Breast epithelium (tissue), 4 donors: ENCODE measurements at places on chromosomes 13 and 19.
A peak's percentile ranks its signal among the peaks of the same experiment; 100 is the strongest.

DNA sequence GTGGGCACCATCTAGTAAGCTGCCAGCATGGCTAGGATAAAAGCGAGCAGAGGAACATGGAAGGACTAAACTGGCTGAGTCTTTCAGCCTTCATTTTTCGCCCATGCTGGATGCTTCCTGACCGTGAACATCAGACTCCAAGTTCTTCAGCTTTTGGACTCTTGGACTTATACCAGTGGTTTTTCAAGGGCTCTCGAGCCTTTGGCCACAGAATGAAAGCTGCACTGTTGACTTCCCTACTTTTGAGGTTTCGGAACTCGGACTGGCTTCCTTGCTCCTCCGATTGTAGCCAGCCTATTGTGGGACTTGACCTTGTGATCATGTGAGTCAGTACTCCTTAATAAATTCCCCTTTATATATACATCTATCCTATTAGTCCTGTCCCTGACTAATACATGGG lies 785.1 kb upstream of the SLITRK6 start:
- DNase-seq, result no peak

- no peak for DNase-seq
These were observed 6.9 kb downstream of the SYDE1 start for GRCh38 chr19:15114153-15114540.

GRCh38 chr13:112446347-112446861 lies 70.2 kb downstream of the SPACA7 start:
- no peak for DNase-seq

DNA sequence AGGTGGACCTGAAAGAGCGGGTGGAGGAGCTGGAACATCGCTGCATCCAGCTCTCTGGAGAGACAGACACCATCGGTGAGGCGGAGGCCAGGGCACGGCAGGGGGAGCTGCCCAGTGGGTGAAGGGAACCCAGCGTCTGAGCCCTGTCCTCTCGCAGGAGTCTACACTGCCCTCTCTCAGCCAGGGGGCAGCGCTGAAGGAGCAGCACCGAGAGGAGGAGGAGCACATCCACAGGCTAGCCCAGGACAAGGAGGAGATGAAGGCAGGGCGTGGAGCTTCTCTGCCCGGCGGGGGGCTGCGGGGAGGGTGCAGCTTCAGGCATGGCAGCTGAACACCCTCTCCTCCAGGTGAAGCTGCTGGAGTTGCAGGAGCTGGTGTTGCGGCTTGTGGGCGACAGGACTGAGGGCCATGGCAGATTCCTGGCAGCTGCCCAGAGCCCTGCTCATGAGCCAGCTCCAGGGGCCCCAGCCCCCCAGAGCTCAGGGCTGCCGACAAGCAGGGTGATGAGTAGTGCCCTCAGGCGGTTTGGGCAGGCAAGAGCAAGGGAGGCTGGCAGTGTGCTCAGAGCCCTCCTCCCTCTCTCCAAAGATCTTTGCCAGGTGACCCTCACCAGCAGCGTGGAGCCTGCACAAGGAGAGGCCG lies 31.4 kb upstream of the ZNF492 start:
- DNase-seq, result no peak

- no peak for DNase-seq
These were observed 1034.8 kb downstream of the PCDH17 start for GRCh38 chr13:58666331-58666730.

DNA sequence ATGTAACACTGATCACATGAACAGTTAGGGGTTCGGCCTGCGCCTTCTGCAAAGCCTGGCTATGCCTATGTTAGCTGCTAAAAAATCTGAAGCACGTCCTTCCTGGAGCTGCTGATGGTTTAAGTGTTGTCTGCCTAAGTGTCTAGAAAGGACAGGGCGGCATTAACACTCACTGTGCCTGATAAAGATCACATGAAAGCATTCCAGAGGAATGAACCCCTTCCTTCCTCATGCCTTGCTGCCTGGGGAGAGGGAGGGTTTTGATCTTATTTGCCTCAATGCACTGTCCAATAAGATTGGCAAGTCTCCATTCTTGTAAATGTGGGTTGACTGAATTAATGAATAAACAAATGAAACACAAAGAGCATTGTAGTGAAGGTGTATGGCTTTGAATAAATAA lies 5.2 kb downstream of the DOCK9 start:
- DNase-seq, result no peak

DNA sequence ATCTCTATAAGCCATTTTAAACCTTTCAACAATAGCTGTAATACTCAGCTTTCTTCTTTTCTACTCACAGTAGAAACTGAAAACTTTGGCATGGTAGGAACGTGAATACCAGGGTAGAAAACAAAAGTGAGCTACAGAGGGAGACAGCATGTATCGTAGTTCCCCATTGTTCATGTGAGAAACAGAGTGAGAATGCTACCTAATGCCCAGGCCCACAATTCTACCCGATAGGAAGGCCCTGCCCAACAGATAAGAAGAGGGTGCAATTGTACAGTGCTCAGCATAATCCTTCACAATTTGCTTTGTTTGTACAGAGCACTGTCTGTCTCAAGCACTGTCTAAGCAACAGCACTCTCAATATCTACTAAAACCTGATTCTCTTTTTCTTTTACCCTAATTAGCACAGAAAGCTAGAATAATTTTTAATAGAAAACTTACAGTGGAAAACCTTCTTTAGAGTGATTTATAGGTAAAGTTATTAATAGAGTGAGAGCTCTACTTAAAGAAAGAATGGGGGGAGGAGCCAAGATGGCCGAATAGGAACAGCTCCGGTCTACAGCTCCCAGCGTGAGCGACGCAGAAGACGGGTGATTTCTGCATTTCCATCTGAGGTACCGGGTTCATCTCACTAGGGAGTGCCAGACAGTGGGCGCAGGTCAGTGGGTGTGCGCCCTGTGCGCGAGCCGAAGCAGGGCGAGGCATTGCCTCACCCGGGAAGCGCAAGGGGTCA lies 322.3 kb downstream of the EFNB2 start:
- no peak for DNase-seq

DNA sequence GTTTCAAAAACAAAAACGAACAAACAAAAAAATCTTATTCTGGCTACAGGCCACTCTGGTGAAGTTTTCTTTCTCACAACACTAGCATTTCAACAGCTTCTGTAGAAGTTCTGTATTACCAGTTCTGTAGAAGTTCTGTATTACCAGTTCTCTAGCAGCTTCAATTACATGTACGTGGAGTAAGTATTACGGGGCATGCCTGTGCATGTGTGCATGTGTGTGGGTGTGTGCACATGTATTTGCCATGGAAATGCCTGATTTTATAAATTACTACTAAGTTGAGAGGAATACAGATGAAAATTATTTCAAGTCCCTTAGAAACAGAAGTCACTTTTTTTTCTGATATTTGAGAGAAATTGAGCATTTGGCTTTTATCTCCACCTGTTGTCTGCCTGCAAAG lies 414.2 kb downstream of the FOXO1 start:
- no peak for DNase-seq

GRCh38 chr19:42301646-42302203 lies at the start of gene PRR19:
Gene PRR19, plus strand, starts transcription at chr19:42302132. Its CDS starts 7,453 bp downstream, at chr19:42309585.
- DNase-seq, result no peak

GRCh38 chr19:53432088-53432661 lies 391 bp downstream of the ZNF761 start:
- DNase-seq, result no peak

GRCh38 chr19:10043286-10043927 lies 30.1 kb downstream of the RDH8 start:
- DNase-seq, result no peak

- DNase-seq, result no peak
These were observed 1.7 kb downstream of the B3GNT8 start for GRCh38 chr19:41425174-41426115.

DNA sequence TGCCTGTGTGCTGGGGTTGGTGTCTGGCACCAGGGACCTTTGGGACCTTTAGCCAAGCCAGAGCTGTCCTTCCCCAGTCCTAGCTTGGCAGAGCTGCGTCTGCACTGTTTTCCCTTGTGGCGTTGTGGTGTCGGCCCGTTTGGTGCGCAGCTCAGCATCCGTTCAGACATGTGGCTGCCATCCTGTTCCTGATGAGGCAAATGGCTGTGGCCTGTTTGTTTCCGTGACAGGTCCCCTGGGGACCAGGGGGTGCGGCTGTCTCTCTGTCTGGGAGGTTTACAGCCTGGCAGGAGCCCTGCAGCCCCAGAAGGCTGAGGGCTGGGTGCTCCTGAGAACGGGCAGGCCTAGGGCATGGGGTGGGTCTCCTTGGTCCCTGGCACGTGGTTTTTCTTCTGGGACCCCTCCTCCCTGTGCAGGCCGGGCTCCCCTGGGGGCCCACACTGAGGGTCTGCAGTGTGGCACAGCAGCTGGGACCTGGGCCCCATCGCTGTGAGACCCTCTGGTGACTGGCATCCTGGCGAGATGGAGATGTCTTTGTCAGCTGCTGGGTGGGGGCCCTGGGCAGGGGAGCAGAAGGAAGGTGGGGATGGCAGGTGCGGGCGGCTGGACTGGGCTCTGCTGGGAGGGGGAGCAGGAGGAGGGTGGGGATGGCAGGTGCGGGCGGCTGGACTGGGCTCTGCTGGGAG lies 4.0 kb downstream of the SPPL2B start:
- DNase-seq, result no peak

GRCh38 chr19:18975869-18976268 lies 34.9 kb upstream of the HOMER3 start:
- DNase-seq, result no peak

DNA sequence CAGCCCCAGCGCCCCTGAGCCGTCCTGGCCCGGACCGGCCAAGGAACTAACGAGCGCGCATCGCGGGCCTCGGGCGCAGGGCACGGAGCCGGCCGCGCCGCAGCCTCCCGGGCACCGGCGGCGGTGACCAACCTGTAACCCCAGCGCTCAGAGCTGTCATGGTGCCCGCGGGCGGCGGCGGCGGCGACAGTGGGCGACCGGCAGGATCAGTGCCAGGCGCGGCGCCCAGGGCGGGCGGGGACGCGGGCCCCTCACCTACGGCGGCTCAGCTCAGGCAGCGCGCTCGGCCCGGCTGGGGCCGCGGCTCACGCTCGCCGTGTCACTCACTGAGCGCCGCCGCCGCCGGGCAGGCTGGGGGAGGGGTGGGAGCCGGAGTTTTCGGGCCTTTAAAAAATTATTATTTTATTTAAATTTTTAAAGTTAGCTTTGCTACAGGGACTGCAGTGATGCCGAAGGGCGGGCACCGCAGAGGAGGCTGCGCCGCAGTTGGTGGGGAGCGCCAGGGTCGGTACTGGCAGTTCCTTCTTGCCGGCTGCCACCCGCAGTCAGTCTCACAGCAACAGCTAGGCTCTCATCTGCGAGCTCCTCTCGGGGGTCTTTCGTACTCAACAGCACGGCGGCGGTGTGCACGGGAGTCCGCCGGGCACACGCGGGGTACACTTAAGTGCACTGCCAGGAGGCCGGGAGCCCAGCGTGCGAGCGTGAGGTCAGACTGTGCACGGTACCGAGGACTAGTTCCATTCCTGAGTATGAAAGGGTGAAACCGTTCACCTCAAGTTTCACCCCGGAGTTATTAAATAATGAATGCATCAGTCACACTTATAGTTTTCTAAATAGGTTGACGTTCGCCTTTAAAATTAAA lies at the start of gene NALCN:
NALCN (minus strand) TSS at position 328 of the 862 bp plus-strand sequence. CDS start 17,382 bp downstream, outside the sequence.
- DNase-seq, result no peak

GRCh38 chr13:79477968-79478367 lies 3.0 kb upstream of the NDFIP2 start:
- DNase-seq, result no peak

- DNase-seq, result no peak
These were observed 1051.5 kb downstream of the DIAPH3 start for GRCh38 chr13:59112221-59112718.

GRCh38 chr19:16660763-16661479 lies at the start of gene TMEM38A:
Gene TMEM38A, plus strand, starts transcription at chr19:16661139. Its CDS starts 79 bp downstream, at chr19:16661218.
- peak; percentile 52 for DNase-seq

GRCh38 chr13:112744168-112745021 lies 54.6 kb downstream of the ATP11A start:
- DNase-seq, result no peak

DNA sequence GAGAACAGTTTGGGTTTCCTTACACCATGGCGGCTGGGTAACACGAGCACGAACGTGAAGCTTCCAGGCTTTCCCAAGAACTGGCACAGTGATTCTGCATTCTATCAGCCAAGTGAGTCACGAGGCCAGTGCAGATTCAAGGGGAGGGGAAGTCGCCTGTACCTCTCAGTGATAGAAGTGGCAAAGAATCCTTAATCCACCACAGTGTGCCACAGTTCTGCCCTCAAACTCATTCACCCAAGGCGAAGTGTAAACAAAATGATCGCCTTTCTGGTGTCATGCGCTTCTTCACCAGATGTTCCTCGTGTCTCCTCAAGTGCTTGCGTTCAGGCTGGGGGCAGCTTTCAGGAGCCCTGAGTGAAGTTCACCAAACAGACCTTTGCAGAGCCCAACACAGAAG lies 24.9 kb upstream of the AMER2 start:
- no peak for DNase-seq

DNA sequence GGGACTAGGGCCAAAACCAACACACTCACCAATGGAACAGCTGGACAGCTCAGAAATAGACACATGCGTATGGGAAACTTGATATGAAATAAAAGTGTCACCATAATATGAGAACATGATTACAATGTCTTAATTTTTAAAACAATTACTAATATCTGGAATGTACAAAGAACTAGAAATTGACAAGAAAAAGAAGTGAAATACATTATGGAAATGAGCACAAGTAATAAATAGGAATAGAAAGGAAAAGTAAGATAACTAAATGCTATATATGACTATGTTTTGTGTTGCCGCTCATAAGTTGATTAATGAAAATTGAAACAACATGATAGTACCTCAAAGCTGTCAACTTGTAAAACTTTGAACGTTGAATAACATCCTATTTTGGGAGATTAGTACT lies 801.1 kb downstream of the SLITRK5 start:
- DNase-seq, result no peak

DNA sequence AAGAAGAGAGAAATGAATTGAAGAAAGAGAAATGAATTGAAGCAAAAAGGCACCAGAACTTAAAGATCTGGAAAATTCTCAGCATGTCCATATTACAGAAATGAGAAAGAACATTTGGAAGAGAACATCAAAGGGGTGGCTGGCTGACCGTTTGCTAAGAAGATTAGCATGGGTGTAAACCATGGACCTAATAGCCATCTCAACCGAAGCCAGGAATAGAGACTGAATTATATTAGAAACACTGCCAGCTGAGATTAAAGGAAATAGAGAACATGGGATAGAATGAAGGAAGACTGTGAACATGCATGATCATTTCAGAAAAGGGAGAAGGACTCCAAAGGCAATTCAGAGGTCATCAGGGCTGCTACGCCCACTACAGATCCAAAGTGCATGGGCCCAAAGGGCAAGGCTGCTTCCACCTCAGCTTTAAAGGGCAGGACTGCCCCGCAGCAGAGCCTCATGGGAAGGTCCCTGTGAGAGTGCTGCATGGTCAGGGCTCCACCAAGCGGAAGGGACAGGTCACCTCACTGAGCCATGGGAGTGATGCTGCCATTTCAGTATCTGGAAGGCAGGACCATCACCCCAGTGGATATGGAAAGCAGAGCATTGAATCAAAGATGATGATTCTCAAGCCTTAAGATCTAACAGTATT lies 23.1 kb downstream of the FNDC3A start:
- no peak for DNase-seq

- DNase-seq, result no peak
These were observed 207.4 kb downstream of the ATP8A2 start for GRCh38 chr13:25579221-25579620.

- DNase-seq, result no peak
These were observed 94.7 kb downstream of the MIPEP start for GRCh38 chr13:23794267-23795161.

GRCh38 chr13:90375851-90376250 lies 971.6 kb upstream of the MIR17HG start:
- no peak for DNase-seq
